Pancreas (tissue), 10 donors: ENCODE measurements at places on chromosomes 3 and 15. TPM values are rescaled to one million over a fixed set of nuclear protein-coding genes. Genes with fewer than 3 reads are reported as not detected.

The VIPR1 gene
- 2.1 TPM for total RNA-seq

- no peak overlapping the region for H3K4me3 ChIP-seq
- H3K36me3 ChIP-seq, result no peaks in the 10 kb centered on the region
- no peaks in the 10 kb centered on the region for H3K4me1 ChIP-seq
- DNase-seq, result no peak
Observed at GRCh38 chr3:127387556-127388153, 99.8 kb upstream of the PRR20G start.

The FHIT gene
- total RNA-seq, result 15.7 TPM

The PPP1R14D gene
- total RNA-seq, result not detected

GRCh38 chr15:48426941-48427340 lies 95.7 kb downstream of the DUT start:
- DNase-seq, result no peak
- H3K4me1 ChIP-seq, result no peaks in the 10 kb centered on the region
- H3K36me3 ChIP-seq, result no peaks in the 10 kb centered on the region
- no peak overlapping the region for H3K27ac ChIP-seq
- no peak overlapping the region for H3K4me3 ChIP-seq
